ENCODE measurements at places on chromosomes 12 and 14.

- no peak for DNase-seq
Observed at GRCh38 chr12:3540387-3540990, 49.5 kb downstream of the PRMT8 start.

DNA sequence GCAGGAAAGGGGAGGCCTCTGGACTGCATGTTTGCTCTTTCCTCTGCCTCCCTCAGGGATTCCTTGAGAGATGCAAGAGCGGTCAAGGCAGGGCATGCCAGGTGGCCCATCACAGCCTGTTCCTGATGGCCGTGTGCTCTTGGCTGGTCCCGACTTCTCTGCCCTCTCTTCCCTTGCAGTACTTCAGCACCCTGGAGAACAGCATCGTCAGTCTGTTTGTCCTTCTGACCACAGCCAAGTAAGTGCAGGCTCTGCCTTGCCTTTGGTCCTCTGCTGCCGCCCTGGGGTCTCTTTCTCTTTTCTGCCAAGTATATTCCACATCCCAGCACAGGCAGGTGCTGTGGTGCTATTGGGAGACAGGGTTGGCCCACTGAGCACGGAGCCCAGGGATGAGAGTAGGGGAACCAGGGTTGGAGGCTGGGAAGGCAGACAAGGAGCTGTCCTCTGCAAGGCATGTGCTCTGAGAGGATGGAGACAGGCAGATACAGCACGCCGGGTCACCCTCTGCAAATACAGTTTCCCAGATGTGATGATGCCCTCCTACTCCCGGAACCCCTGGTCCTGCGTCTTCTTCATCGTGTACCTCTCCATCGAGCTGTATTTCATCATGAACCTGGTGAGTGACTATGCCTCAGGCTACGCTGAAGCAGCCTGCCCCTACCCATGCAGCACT lies 51.9 kb downstream of the TPCN1 start:
- DNase-seq: no peak

DNA sequence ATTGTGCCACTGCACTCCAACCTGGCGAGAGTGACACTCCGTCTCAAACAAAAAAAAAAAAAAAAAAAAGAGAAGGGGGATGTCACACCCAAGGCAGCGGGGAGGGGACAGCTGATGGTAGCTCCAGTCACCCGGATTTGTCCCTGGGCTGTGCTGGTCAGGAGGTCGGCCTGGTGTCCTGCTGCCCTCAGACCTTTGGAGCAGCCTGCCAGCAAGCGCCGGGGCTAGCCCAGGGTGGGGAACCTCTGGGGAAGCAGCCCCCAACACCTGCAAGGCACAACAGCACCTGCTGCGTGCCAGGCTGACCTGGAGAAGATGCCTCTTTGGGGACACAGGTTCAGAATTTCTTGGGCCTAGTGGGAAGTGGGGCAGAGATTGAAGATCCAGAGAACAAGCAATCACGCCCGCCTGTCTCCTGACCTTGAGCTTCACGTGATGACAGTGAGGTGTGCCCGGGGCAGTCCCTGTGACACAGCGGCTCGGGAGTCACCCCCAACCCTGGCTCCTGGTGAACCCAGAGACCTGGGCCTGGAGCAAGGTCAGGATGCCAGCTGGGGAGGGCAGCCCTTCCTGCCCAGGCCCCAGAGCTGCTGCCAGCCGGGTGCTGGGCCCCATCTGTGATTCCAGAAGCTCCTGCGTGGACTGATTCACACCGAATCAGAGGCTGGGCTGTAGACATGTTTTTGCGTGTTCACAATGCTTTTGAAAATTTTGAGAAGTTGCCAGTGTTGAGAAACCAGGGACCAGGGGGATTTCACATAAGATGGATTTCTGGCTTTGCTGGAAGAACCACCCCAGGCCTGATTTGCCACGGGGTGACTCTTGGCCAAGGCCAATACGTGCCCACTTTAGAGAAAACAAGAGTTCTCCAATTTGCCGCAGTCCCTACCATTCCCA lies 66.4 kb downstream of the RFLNA start:
- DNase-seq: no peak

DNA sequence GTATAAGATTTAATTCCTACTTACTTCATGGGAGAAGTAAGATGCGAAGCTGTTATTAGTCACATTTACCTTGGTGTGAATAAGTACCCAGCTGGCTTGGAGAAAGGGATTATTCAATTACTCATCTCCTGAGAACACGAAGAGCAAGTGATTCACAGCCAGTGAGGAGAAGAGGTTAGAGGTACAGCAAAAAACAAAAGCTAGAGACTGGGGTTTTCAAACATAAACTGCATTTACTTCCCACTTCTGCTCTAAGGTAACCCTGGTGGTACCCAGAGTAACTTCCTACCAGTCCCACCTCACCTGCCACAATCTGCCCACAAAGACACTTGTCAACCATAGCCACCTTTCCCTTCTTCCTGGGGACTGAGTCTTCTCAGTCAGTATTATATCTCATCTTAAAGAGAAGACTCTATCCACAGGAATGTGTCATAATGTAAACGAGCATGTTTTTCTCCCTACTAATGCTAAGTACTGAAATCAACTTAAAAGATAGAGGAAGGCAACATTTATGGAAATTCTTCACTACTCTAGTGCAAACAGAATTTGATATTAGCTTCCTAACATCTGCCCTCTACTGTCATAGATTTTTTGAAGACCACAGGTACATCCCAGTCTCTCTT lies 6.0 kb upstream of the IL22 start:
- DNase-seq: no peak

DNA sequence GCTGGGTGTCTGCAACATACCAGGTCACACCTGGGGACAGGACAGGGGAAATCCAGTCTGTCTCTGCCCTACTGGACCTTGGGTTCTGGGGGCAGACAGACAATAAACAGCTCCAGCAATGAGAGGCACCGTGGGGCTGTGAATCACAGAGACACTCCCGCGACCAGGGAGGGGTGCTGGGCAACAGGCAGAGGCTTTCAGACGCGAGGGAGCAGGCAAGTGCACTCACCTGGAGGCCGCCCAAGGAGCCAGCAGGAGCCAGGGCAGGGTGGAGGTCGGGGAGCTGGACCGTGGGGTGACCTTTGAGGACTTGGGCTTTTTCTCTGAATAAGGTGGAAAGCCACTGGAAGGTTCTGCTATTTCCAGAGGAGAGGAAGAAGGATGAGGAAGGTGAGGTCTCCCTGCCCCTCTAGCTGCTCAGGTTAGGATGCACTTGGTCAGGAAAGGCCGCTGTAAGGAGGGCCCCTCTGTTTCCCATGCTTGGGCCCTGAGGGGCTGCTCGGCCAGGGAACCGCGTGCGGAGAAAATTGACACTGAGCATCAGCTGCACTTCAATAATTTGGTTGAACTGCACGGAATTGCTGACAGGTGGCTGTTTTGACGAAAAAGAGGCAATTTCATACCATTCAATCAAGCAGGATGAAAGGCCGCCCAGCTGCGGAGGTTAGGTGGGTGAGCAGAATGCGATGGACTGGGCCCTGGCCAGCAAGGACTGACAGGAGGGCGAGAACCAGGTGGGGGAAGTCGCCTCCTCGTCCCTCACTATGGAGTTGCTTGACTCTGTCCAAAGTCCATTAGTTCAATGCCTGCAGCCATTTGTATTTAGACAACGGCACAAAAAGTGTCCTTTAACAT lies 42.2 kb downstream of the JAG2 start:
- DNase-seq: no peak

DNA sequence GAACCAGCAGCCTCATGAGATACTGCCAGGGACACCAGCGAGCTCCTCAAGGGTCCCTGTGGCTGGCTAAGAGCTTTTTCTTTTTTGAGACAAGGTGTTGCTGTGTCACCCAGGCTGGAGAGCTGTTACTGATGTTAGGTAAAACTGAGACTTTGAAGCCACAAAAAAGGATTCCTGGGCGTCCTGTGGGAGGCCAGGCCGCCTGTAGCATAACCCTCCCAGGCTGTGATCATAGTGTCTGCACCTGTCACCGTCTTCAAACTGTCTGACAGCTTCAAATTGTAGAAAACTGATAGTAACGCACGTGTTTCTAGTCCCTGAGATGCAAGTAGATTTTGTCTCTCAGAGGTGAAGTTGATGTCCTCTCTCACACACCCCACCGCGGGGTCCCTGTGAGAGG lies 4.1 kb downstream of the ZFYVE21 start:
- DNase-seq: no peak

DNA sequence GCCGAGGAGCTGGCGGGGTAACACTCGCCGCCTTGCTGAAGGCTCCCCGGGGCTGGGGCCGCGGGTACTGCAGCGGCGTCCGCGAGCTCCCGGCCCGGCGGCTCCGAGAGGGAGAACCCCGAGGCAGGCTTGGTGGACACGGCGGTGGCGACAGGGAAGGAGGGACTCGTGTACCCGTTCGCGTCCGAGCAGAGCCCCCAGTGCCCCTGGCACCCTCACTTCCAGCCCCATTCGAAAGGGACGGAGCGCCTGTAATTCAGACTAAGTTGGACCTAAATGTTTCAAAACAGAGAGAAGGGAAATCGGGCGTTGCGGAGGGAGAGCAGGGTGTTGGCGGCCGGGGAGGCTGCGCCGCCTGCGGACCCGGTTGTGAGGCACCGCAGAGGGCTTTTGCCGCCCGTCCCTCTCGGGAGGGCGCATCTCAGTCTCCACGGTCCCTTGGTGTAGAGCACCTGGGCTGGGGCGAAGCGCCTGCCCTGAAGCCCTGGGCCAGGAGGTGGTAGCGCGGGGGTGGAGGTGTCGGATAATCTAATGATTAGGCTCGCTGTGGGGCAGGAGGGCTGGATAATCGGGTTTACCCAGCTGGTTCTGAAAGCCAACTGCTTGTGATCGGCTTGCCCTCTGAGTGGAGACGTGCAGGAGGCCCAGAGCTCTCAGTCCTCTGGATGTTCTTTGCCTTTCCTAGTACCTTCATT lies 771 bp downstream of the DAAM1 start:
- peak; percentile 14 for DNase-seq

DNA sequence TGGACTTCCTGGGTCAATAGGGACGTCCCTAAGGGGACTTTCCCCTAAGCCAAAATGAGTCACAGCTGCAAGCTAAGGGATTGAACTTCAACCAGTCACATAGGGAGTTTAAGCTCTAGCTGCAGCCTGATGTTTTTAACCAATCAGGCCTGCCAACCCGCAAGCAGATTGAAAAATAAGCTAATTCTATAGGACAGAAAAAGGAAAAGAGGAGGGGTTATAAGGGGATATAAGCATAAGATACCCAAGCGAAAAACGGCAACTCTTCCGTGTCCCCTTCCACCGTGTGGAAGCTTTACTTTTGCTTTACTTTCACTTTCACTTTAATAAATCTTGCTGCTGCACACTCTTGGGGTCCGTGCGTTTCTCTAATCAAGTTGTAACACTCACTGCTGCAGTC lies 24.4 kb downstream of the ATP23 start:
- no peak for DNase-seq

GRCh38 chr12:3319723-3320492 lies 171.1 kb upstream of the PRMT8 start:
- no peak for DNase-seq

- no peak for DNase-seq
Observed at GRCh38 chr12:42386308-42386707, 60.3 kb downstream of the PPHLN1 start.

GRCh38 chr12:45217846-45218245 lies 2.0 kb downstream of the ANO6 start:
- no peak for DNase-seq

GRCh38 chr12:466039-466438 lies 6.3 kb downstream of the B4GALNT3 start:
- no peak for DNase-seq

- DNase-seq: no peak
Observed at GRCh38 chr12:2266666-2267620, 214.2 kb downstream of the CACNA1C start.

GRCh38 chr12:1880153-1880845 lies 38.2 kb downstream of the CACNA2D4 start:
- no peak for DNase-seq

DNA sequence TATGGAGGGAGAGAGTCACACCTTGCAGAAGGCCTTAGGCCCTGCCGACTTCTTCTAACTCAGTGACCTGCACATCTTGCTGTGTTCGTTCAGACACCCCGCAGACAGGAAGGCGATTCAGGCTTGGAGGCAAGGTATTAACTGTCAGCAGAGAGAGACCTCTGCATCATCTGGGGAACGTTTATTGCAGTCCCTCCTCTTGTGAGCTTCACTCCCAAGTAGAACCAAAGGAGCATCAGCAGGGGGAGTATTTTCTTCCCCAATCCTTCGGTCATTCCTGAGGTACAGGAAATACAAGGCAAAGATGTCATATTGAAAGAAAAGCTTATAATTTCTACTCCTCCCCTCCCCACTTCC lies 217.9 kb downstream of the CRADD start:
- DNase-seq: no peak

DNA sequence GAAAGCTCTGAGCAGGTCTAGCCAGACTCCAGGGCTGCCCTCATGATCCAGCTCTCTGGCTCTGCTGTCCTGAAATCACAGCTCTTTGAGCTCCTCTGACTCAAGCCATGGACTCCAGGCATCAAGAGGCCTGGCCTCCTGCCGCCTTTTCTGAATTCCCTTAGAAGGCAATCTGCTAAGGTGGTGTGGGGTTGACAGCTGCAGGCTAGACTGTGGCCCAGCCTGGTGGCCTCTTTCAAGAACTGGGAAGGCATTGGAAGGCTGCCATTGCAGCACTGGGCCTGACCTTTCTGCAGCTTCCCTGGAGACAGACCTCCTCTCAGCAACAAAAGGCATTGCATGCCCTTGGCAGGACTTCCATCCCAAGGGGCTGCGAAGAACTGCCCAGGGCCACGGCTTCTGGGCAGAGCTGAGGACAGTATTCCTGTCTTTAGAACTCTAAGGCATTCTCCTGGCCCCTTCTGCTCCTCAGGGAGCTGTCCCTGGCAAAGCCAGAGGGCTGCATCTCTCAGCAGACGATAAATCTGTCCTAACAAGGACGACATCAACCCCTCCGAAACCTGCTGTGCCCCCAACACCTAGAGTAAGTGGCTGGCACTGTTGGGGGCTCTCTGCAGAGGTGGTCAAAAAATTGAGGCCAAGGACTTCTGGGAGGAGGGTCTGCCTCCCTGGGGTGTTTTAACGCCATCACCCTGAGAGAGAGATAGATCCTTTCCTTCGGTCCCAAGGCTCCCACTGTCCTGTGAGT lies 115.6 kb downstream of the RBM19 start:
- DNase-seq: no peak

GRCh38 chr12:47095446-47096236 lies 15.9 kb upstream of the AMIGO2 start:
- no peak for DNase-seq

Data from activated T-cell treated with anti-CD3 and anti-CD28 coated beads for 4 hours (primary cell).